ENCODE measurements at places on chromosomes 16 and 17.
A peak's percentile ranks its signal among the peaks of the same experiment; 100 is the strongest.

GRCh38 chr17:80703142-80703478, 158.5 kb downstream of the RPTOR start:
- no peak for DNase-seq

DNA sequence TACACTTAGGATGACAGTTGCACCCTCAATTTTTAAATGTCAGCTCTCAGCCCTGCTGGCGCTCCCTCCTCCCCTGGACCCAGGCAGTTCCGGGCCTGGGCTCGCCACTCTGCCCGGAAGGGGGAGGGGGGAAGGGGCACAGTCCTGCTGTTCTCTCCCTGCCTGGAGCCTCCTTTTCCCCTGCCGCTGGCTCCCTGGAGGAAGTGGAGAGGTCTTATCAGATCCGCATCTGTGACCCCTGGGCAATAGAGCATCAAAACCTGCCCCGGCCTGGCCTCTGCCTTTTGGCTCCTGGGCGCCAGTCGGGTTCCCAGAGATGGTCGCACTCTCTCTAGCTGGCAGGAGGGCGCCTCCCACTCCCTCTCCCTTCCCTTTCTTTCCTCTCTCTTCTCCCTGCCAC, 149.3 kb downstream of the IRF8 start:
- no peak for DNase-seq

GRCh38 chr16:80804526-80805383, at the start of gene CDYL2:
TSS of gene CDYL2 (minus strand) at chr16:80804598. CDS start at chr16:80804173, 425 bp downstream.
- DNase-seq: peak; percentile 74

- no peak for DNase-seq
Observed at GRCh38 chr17:1224330-1224729, 44.5 kb upstream of the ABR start.

DNA sequence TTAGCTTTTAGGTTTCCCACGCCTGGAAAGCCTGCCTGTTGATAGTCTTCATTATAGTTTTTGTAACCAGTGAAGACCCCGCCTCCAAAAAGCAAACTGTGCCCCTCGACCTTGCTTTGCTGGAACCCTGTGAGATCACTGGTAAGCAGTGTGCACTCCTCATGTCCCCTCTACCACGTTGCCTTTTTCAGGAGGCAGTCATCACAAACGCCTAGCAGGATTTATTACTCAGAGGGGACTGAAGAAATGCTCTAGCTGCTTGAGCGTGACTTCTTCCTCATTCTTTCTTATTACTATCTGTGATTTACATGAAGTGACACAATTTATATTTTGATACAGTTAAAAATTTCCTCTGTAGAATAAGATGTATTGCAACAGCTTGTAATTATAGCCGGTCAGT, 6.5 kb upstream of the KRTAP3-1 start:
- DNase-seq: no peak

Measured in mucosa of descending colon (tissue), 3 donors.